ENCODE measurements at places on chromosomes 4 and X.
A peak's percentile ranks its signal among the peaks of the same experiment; 100 is the strongest.

DNA sequence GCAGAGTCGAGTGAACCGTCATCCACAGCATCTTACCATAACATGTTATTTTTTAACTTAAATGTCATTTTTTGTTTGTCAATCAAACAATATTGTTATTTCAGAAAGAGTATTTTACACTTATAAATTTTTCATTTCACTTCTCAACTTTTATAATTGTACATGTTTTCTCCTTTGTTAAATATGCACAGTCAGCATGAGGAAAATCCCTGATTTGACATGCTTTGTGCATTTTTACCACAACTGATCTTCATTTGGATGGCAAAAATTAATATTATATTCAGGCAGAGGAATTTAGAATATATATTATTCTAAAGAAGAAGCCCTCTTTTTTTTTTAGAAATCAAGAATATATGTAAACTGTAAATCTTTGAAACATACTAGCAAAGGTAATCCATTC is 958.0 kb upstream of the PCDH7 start:
- no peak for DNase-seq

DNA sequence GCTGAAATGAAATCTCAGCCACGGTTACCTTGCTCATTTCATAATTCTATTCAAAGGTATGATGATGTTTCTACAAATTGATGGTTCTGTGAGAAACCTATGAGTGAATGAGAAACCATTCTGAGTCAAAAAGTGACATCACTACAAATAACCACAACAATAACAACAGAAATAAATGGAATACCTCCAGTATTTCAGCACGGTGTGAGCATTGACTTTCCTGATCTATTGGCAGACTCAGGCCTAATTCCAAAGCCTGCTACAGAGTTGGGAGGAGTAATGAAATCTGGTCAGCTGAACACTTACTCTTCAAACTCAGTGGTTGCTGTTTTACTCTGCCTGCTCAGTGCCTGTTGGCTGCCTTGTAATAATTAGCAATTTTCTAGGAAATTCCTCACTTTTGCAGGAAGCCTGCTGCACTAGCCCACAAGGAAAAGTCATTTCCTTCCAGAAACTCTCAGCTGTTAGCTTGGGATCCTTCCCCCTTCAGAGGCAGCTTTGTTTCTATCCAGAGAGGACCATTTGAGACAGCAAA is 18.8 kb upstream of the SYNPO2 start:
- DNase-seq: no peak

DNA sequence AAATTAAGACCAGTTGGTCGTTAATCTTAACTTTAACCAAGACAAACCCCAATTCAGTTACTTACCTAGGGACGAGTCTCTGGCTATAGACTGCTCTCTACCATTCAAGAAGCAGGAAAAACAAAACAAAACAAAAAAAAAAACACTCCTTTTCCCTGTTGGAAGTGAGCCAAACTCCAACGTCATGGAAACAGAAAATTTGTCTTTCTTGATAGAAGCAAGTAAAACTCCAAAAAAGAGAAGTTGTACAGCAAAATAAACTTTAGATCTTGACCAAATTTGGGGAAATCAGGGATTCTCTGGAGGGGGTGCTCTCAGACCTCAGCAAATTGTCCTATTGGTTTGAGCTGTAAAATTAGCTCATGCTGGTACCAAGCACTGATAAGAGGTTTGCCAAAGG is 3.7 kb downstream of the CNGA1 start:
- no peak for DNase-seq

- no peak for DNase-seq
Observed at GRCh38 chrX:53195401-53195800, 29.6 kb downstream of the KDM5C start.

DNA sequence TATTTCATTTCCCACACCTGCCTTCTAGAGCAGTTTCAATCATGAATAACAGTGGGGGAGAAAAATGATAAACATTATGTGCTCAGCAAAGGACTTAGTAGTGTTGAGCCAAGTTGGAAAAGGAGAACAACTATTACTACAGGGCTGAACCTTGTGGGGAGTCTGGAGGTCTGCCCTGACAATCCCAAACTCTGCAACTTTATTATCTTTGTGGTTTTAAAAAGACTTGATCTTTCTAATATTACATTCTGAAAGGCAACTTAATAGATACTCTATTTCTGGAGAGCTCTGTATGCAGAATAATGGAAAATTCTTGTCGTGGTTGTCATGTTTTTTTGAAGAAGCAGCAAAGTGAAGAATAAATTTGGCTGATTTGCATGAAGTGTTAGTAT is 116.1 kb downstream of the SPCS3 start:
- DNase-seq: no peak

DNA sequence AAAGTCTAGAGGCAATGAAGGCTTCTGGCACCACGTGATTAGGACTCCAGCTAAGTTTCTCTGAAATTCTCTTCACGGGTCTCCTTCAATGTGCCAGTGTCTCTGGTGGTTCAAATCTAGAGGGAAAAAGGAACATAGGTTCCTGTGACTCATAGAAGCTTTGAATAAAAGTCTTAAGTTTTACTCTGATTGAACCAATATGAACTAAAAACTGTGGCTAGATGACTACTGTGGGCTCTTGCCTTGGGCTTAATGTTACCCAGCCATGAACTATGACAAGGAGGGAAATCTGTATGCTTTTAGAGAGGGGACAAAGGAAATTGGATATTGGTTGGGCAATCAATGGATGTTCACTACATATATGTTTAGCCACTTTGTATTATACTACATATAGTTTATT is 49.9 kb upstream of the TEX13D start:
- no peak for DNase-seq

- no peak for DNase-seq
Observed at GRCh38 chr4:9999956-10000561, 21.2 kb downstream of the SLC2A9 start.

DNA sequence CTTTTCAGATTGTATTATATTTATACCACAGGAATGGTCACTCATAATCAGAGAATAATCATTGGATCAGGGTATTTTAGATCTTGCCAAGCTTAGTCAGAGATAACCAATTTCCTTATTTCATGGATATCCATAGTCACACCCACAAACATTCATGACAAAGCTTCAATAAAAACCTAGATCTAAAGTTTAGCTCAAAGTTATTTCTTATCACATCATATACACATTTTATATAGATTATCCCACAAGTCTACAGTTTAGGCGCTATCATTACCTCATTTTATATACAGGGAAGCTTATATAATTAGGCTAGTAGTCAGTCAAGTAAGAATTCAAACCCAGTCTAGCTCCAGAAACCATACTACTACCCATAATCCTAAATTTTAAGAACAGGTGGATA is 82.3 kb downstream of the SLC10A7 start:
- no peak for DNase-seq

- no peak for DNase-seq
Observed at GRCh38 chr4:3491681-3492405, 28.7 kb downstream of the DOK7 start.

- no peak for DNase-seq
Observed at GRCh38 chrX:84453351-84454246, 48.7 kb downstream of the HDX start.

- no peak for DNase-seq
Observed at GRCh38 chr4:25523405-25523804, 132.2 kb upstream of the SLC34A2 start.

- no peak for DNase-seq
Observed at GRCh38 chr4:53908661-53909078, 155.7 kb downstream of the CHIC2 start.

- no peak for DNase-seq
Observed at GRCh38 chr4:177016541-177017141, 223.9 kb upstream of the VEGFC start.

GRCh38 chr4:37095925-37096324 is 148.6 kb upstream of the NWD2 start:
- no peak for DNase-seq

- DNase-seq: no peak
Observed at GRCh38 chrX:24145303-24146186, 4.0 kb upstream of the ZFX start.

- no peak for DNase-seq
Observed at GRCh38 chrX:39022106-39022505, 220.8 kb downstream of the MID1IP1 start.

DNA sequence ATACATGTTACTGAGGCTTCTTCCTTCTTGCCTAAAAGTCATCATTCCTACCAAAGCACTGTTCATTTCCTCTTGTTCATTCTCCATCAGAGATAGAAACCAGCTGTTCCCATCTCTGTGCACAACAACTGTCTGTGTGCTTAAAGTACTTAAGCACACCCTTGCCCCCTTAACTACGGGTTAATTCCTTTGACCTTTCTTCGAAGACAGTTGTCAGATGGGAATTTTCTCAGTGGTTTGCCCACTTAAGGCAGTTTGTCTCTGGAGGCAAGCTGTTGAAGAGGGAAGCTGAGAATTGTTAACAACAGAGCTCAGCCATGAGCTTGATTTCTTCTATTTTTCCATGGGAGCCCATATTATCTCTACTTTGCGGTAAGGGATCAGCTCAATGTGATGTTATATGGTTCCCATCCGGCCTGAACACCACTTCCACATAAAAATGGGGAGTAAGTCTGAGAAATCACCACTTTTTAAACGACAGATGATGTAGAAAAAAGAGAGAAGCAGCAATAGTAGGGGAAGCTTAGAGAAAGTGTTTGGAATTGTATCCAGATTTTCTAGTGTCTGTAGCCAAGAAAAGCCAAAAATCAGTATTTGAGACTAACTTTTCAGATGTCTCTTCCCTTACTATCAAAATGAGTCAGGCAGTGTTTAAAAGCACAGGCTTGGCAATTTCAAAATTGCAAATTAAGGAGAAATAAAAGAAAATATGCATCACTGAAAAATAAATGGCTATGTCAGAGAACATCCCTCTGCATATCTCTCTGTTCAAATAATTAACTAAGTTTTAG is 194.4 kb downstream of the SLIT2 start:
- DNase-seq: no peak

GRCh38 chr4:170776983-170777382 is 687.2 kb upstream of the AADAT start:
- DNase-seq: no peak

DNA sequence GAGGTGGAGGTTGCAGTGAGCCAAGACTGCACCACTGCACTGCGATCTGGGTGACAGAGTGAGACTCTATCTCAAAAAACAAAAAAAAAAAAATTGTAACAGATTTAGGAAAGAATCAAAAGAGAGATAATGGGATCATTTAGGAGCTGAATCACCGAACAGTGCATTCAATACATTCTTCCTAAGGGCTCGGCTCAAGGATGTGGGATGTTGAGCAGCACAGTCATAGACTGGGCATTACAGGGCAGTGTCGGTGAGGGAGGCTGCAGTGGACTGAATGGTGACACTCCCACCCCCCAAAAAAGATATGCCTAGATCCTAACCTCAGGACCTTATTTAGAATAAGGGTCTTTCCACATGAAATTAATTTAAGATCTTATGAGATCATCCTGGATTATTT is 70.0 kb downstream of the EVC2 start:
- no peak for DNase-seq

GRCh38 chr4:4428966-4429875 is 42.3 kb downstream of the NSG1 start:
- no peak for DNase-seq

- DNase-seq: no peak
Observed at GRCh38 chrX:43677993-43678392, 21.9 kb downstream of the MAOA start.

- DNase-seq: no peak
Observed at GRCh38 chr4:38114386-38115150, 154.4 kb downstream of the PTTG2 start.

- peak; percentile 7 for DNase-seq
Observed at GRCh38 chrX:149937871-149938426, 342 bp downstream of the EOLA2 start.

- no peak for DNase-seq
Observed at GRCh38 chrX:132561483-132561882, 72.6 kb upstream of the MBNL3 start.

DNA sequence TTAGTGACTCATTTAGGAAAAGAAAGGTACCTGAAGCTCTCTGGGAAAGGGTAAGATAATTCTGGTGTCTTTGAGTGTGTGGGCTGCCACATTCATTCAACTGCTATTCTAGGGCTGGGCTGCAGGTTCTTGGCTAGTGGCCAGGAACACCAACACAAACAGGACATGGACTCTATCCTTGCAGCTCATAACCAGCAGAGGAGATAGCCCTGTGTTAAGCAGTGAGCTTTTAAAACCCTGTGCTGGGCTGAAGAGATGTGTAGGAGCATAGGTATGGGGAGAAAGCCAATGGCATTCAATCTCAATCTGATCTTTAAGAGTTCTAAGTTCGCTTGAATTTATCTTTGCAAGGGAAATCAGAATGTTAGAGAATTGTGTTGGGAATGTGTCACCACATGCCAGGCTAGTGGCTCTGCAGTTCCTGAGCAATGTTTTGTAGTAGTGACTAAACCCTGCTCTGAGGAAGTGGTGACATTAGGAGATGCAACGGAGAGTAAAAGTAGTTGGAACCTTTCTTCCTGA is 39.2 kb downstream of the SGMS2 start:
- no peak for DNase-seq
